Stimulated activated effector memory CD8-positive, alpha-beta T cell treated with anti-CD3 and anti-CD28 coated beads, Interleukin-12 subunit alpha, Interleukin-12 subunit beta, amount 100 ng/mL, for 72 hours (primary cell): ENCODE measurements at places on chromosomes 2 and 18.

GRCh38 chr2:161422816-161423403 is 6.8 kb downstream of the TBR1 start:
- no peak for DNase-seq

- DNase-seq = no peak
Observed at GRCh38 chr2:10968176-10968575, 56.4 kb downstream of the KCNF1 start.

- DNase-seq = no peak
Observed at GRCh38 chr2:69704446-69704845, 37.5 kb upstream of the ANXA4 start.

GRCh38 chr2:157996799-157997198 is 104.9 kb upstream of the UPP2 start:
- DNase-seq = no peak

DNA sequence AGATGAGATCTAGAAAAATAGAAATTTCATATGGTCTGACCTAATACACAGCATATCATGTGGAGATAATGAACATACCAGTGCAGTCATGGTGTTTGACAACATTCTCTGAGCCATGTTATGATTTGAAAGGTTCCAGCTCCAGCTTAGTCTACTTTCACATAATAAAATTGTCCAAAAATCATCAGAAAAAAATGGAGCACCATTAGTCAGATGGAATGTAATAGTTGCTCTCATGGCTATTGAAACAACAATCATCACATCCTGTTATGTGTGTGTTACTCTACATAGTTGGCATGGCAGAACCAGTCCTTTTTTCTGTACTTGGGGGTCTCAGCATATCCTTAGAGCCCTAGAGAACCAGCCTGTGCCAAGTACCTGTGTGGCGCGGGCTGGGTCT is 678.9 kb upstream of the FANCL start:
- DNase-seq = no peak

DNA sequence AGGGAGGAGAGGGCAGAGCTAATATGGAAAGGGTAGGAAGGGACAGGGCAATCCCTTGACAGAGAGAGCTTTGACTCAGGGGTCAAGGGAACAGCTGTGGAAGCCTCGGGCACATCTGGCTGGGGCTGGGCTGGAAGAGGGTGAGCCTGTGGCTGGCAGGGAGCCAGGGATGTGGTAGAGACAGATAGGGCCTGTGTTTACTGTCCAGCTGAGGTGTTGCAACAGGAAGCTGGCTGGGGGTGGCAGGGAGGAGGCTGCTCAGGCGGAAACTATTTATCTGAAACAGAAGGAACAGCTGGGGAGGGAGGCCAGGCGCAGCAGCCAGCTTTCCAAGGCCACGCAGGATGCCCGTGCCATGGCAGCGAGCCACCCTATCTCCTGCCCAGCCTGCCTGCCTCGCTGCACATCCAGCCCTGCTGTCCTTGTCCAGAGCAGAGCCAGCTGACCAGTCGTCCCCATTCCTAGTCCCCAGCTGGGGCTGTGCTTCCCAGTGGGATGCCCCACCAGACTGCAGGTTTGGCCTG is 264.7 kb downstream of the CYP26B1 start:
- no peak for DNase-seq

GRCh38 chr2:229370509-229370908 is 99.4 kb upstream of the PID1 start:
- DNase-seq = no peak

- DNase-seq = no peak
Observed at GRCh38 chr2:233563663-233564430, 2.7 kb downstream of the USP40 start.

GRCh38 chr2:150477347-150477746 is 10.1 kb downstream of the RND3 start:
- DNase-seq = no peak

- DNase-seq = peak; percentile 67
Observed at GRCh38 chr2:204109681-204110080, 173.1 kb downstream of the ICOS start.

- DNase-seq = no peak
Observed at GRCh38 chr2:3242747-3243369, 134.8 kb downstream of the EIPR1 start.

GRCh38 chr18:44197832-44198611 is 482.7 kb upstream of the SETBP1 start:
- DNase-seq = no peak

DNA sequence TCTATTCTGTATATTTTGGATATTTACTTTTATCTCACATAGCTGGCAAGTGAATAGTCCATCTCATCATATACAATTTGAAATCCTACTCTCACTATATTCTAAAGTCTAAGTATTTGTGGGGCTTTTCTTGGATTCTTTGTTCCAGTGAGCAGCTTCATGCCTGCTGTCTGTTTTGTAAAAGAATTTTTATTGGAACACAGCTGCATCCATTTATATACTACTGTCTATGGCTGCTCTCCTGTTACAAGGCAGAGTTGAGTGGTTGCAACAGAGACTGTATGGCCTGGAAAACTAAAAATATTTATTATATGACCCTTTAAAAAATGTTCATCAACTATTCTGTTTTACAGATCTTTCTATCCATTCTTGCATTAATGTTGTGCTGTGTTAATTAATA is 193.3 kb upstream of the KLHL14 start:
- no peak for DNase-seq
